Psoas muscle (tissue), 8 donors: ENCODE measurements at places on chromosomes 11 and 22. TPM values are rescaled to one million over a fixed set of nuclear protein-coding genes. Genes with fewer than 3 reads are reported as not detected.

Gene CSF2RB
- 1.3 TPM for total RNA-seq

DNA sequence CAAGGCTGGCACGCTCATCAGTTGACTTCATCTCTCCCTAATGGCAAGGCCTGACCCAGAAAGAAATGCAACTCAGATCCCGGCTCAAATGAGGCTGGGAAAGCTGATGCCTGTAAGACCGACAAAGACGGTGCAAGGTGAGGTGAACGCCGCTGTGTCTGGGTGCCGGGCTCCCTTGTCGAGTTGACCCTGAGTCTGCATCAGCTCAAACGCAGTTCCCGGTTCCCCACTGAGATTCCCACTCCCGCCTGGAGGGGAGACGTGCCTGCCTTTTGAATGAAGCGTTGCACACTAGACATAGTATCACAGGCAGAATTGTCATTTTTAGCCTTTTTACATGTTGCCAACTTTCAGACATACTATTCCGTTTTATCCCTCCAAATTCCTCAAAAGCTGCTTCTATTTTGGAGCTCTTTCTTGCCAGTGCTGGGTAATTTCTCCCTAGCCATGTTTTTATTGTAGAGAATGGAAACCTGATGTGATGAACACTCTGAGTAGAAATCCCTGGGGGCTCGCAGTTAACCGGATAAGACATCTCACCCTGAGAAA lies 831 bp upstream of the TP53AIP1 start:
- no peaks in the 10 kb centered on the region for H3K4me1 ChIP-seq
- H3K27ac ChIP-seq = no peak overlapping the region
- H3K27me3 ChIP-seq = peaks cover 1% of the 10 kb centered on the region
- DNase-seq = no peak
- H3K36me3 ChIP-seq = no peaks in the 10 kb centered on the region

DNA sequence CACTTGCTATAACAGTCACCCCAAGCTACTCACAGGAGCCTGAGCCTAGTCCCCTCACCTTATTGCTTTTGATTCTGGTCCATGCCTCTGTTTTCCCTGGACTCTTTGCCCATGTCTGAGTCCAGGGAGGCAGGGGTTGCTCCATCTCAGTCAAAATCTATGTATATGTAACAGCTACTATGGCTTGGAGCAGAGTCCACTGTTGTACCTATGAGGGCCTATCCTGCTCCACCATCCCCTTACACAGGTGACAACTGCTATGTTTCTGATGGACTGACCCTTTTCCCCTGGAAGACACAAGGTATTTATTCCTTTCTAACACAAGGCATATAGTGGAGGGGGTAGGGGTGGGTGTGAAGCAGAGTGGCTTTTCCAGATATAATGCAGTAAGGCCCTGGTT lies 119.6 kb downstream of the VPREB1 start:
- no peak for DNase-seq
- H3K36me3 ChIP-seq = no peaks in the 10 kb centered on the region
- no peaks in the 10 kb centered on the region for H3K4me1 ChIP-seq
- H3K4me3 ChIP-seq = no peak overlapping the region
- no peaks in the 10 kb centered on the region for H3K27me3 ChIP-seq

Gene OTOG
- total RNA-seq = not detected

GRCh38 chr11:80144897-80145594 lies 704.2 kb upstream of the TENM4 start:
- H3K36me3 ChIP-seq = no peaks in the 10 kb centered on the region
- no peaks in the 10 kb centered on the region for H3K4me1 ChIP-seq
- no peak overlapping the region for H3K4me3 ChIP-seq
- H3K27me3 ChIP-seq = no peaks in the 10 kb centered on the region
- no peak for DNase-seq

- H3K36me3 ChIP-seq = no peaks in the 10 kb centered on the region
- no peaks in the 10 kb centered on the region for H3K4me1 ChIP-seq
- H3K27ac ChIP-seq = no peak overlapping the region
- H3K27me3 ChIP-seq = peaks cover 2% of the 10 kb centered on the region
Measured at GRCh38 chr22:22798716-22799115, 88.9 kb upstream of the IGLL5 start.

DNA sequence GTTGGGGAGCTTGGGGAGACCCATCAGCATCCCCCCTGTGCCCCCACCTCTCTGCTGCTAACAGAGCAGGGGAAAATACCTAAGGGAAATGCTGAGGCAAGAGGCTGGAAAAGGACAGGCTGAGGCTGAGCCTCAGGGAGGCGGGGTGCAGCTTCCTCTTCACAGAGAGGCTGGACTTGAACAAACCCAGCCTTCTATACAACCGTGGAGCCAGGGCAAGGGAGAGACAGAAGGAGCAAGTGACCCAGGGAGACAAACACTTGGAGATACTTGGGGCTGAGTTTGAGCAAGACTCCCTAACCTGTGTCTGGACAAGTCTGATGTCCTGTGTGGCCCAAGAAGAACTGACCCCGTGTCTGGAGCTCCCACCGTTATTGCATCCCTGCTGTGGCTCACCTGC lies at the start of gene SLCO2B1:
SLCO2B1 (plus strand) TSS at position 229 of the 400 bp plus-strand sequence. CDS start 275 bp downstream, outside the sequence.
- no peak for DNase-seq
- H3K4me1 ChIP-seq = no peaks in the 10 kb centered on the region
- H3K27ac ChIP-seq = no peak within 1 kb of the TSS
- no peaks in the 10 kb centered on the region for H3K27me3 ChIP-seq

Gene UBASH3B
- 8.8 TPM for total RNA-seq

DNA sequence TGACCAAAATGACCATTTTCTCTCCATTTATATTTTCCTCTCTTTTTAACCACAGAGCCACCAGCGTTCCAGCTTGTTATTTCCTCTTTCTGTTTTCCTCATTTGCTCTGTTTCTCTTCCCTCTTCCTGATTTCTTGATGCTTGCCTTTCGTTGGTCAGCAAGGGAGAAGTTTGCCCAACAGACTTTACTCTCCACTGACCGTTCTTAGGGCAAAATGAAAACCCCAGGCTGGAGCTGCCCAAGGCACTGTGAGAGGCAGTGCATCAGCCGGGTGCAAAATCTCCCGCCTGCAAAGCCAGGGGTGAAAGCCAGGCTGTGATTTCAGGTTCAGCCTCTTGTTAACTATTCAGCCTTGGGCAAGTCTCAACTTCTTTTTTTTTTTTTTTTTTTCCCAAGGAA lies 26.1 kb upstream of the APLP2 start:
- H3K36me3 ChIP-seq = no peaks in the 10 kb centered on the region
- H3K27me3 ChIP-seq = peaks cover 5% of the 10 kb centered on the region
- H3K27ac ChIP-seq = no peak overlapping the region
- no peak for DNase-seq
- H3K4me3 ChIP-seq = no peak overlapping the region

DNA sequence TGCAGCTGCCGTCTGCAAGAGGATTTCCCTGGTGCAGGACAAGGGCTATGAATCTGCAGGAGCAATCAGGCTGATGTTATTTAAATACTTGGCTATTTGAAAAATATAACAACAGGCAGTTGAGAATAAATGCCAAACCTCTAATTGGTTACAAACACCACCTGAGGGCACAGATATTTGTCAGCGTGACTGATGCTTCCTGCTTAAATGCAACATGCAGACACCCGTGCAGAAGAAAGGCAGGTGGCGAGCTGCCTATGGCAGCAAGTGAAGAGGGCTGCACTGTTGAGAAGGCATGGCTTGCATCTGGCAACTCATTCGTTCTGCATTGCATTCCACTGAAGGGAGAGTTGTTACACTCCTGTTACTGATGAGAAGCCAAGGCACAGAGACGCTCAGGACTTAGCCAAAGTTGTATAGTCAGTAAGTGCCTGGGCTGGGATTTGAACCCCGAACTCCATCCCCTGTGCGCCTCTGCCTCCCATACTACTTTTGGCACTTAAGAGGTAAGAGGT lies 350.6 kb downstream of the TENM4 start:
- no peak overlapping the region for H3K27ac ChIP-seq
- no peaks in the 10 kb centered on the region for H3K27me3 ChIP-seq
- H3K36me3 ChIP-seq = no peaks in the 10 kb centered on the region
- no peak for DNase-seq
- peaks cover 17% of the 10 kb centered on the region for H3K4me1 ChIP-seq

Gene SAA2
- 35.5 TPM for total RNA-seq

- no peaks in the 10 kb centered on the region for H3K4me1 ChIP-seq
- H3K27ac ChIP-seq = no peak overlapping the region
- no peak overlapping the region for H3K4me3 ChIP-seq
- H3K27me3 ChIP-seq = no peaks in the 10 kb centered on the region
- DNase-seq = no peak
- H3K36me3 ChIP-seq = no peaks in the 10 kb centered on the region
Measured at GRCh38 chr22:49659924-49660315, 167.8 kb downstream of the BRD1 start.

DNA sequence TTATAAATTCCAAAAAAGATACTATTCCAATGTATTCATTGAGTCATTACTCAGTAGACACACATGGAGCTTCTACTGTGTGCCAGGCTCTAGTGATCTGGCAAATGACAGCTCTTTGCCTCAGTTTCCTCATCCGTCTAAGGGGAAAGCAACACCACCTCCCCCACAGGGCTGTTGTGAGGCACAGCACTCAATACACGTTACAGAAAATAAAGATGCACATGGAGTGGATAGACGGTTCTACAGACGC lies 6.5 kb upstream of the MALAT1 start:
- DNase-seq = no peak
- peaks cover 90% of the 10 kb centered on the region for H3K4me1 ChIP-seq
- H3K27me3 ChIP-seq = no peaks in the 10 kb centered on the region
- H3K27ac ChIP-seq = peak overlapping the region; percentile 99

Gene PAMR1
- 0.37 TPM for total RNA-seq

Gene SEPTIN3
- total RNA-seq = not detected

DNA sequence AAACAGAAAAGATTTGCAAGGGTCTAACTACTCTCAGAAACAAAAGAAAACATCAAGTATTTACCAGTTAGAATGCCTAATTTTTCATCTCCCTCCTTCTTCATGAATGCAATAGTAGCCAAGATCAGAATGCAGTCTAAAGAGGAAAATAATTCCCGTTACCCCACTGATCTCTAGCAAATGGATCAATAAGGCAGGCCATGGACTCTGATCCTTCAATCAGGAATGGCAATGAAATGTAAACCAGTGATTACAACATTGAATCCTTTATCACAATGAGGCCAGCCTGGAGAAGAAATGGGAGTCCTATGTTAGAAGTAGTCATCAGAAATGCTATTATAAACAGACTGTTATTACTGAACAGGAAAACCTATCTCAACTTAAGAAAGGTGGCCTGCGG lies 106.6 kb downstream of the APOL5 start:
- DNase-seq = no peak
- peaks cover 53% of the 10 kb centered on the region for H3K4me1 ChIP-seq
- H3K36me3 ChIP-seq = no peaks in the 10 kb centered on the region
- no peak overlapping the region for H3K27ac ChIP-seq

GRCh38 chr11:776263-776560 lies 1.1 kb downstream of the GATD1 start:
- no peaks in the 10 kb centered on the region for H3K27me3 ChIP-seq
- peaks cover 46% of the 10 kb centered on the region for H3K36me3 ChIP-seq
- DNase-seq = no peak
- peaks cover 25% of the 10 kb centered on the region for H3K4me1 ChIP-seq
- H3K4me3 ChIP-seq = peak overlapping the region; percentile 98
- H3K27ac ChIP-seq = no peak overlapping the region

- DNase-seq = no peak
- H3K4me3 ChIP-seq = no peak overlapping the region
- peaks cover 3% of the 10 kb centered on the region for H3K36me3 ChIP-seq
- H3K27ac ChIP-seq = peak overlapping the region; percentile 68
Measured at GRCh38 chr11:74232311-74232950, 61.3 kb downstream of the PPME1 start.

Gene IFITM10
- 6.1 TPM for total RNA-seq

DNA sequence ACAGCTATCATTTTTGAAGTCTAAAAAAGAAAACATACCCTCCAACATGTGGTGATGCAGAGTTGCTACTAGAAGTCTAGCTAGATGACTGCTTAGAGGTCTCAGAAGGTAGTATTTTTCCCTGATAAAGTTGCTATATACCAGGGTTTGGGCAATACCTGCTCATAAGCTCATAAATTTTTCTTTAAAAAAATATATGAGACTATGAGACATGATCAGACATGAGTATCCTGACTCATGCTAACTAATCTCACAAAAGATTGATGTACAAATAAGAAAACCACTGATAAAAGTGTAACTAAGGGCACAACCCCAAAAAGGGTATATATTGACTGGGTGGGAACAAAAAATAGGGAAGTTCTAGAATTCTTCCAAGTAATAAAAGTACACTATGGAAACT lies 740.9 kb downstream of the METTL15 start:
- H3K4me3 ChIP-seq = no peak overlapping the region
- no peak for DNase-seq
- no peaks in the 10 kb centered on the region for H3K27me3 ChIP-seq
- H3K27ac ChIP-seq = no peak overlapping the region

GRCh38 chr22:42116848-42117424 lies 13.7 kb downstream of the CYP2D6 start:
- H3K36me3 ChIP-seq = no peaks in the 10 kb centered on the region
- no peak overlapping the region for H3K4me3 ChIP-seq
- H3K4me1 ChIP-seq = peaks cover 7% of the 10 kb centered on the region
- peak; percentile 32 for DNase-seq
- no peaks in the 10 kb centered on the region for H3K27me3 ChIP-seq

DNA sequence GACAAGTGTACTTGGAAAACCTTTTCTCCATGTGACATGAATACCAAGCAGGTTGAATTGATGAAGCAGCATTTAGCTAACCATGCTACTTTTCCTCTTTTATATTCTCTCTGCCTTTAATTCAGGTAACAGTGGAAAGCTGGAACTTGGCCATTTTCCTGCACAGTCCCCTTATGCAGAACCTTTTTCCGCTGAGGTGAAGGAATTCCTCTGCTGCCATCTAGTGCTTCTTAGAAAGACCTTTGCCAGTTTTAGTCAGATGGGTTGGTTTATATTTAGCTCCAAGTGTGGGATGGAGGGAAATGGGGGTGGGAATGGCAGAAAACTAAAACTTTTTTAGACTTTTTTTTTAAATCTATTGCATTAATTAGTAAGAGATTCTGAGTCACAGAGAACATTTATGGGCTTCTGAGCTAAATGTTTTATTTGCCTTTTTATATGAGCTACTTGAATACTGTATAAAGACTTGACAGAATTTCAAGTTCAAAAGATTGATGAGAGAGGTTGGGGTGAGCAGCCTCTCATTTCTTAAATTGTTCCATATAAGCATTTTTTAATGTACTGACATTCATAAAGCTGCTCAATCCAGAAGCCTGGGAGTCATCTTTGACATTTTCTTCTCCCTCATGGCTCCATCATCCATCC lies 153.9 kb upstream of the ZC3H12C start:
- no peak overlapping the region for H3K4me3 ChIP-seq
- H3K27ac ChIP-seq = no peak overlapping the region
- DNase-seq = no peak
- no peaks in the 10 kb centered on the region for H3K36me3 ChIP-seq

Gene PLAAT2
- not detected for total RNA-seq

GRCh38 chr11:116499396-116500003 lies 273.3 kb downstream of the BUD13 start:
- no peak overlapping the region for H3K4me3 ChIP-seq
- H3K4me1 ChIP-seq = no peaks in the 10 kb centered on the region
- no peak overlapping the region for H3K27ac ChIP-seq

Gene LRRC10B
- total RNA-seq = 0.64 TPM

- H3K27me3 ChIP-seq = no peaks in the 10 kb centered on the region
- H3K4me3 ChIP-seq = no peak overlapping the region
- DNase-seq = no peak
Measured at GRCh38 chr11:74057249-74058151, 48.6 kb upstream of the UCP3 start.

Gene TRIM48
- not detected for total RNA-seq
